ENCODE measurements at places on chromosomes 3 and 15.

- DNase-seq: no peak
Observed at GRCh38 chr3:11447584-11448200, 175.5 kb downstream of the ATG7 start.

DNA sequence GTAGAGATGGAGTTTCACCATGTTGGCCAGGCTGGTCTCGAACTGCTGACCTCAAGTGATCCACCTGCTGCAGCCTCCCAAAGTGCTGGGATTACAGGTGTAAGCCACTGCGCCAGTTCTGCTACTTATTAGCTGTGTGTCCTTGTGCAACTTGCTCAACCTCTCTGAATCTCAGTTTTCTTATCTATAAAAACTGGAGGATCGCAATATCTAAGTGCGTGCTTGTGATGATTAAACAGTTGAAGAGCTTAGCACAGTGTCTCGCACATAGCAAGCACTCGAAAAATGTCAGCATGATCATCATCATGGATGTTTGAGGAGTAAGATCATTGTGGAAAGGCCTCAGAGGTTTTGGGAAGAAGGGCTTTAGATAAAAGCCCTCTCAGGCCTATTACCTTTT is 10.8 kb downstream of the CLCN2 start:
- DNase-seq: no peak

GRCh38 chr3:39362192-39362591 is 21.0 kb upstream of the SLC25A38 start:
- DNase-seq: no peak

DNA sequence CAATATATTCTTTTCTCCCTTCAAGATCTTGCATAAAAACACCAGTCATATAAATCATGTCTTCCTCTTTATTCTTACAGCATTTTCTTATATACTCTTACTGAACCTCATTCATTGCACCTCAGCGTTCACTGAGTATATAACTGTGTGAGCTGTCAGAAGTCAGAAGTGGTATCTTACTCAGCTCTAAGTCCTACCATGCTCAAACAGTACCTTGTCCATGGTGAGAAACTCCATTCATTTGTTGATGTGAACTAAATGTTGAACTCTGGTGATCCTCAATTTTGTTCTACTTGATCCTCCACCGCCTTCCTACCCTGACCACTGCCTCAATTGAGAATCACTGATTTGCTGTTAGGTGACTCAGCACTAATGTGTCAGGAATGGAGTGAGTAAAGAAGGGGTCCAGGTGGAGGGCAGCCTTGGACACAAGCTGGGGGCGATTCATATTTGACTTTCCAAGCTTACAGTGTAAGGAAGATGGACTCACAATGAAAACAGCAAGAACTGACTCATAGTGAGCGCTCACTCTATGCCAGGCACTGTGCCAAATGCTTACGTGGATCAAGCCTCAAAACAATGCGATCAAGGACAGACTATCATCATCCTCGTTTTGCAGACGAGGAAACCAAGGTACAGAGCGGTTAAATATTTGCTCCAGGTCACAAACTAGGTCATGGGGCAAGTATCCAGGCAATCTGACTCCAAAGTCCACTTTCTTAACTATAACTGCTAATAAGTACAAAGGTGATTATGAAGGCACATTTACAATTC is 13.5 kb upstream of the ZFYVE19 start:
- peak; percentile 93 for DNase-seq
